ENCODE measurements at places on chromosomes 13 and 19. TPM values are rescaled to one million over a fixed set of nuclear protein-coding genes. Genes with fewer than 3 reads are reported as not detected.
A peak's percentile ranks its signal among the peaks of the same experiment; 100 is the strongest.

DNA sequence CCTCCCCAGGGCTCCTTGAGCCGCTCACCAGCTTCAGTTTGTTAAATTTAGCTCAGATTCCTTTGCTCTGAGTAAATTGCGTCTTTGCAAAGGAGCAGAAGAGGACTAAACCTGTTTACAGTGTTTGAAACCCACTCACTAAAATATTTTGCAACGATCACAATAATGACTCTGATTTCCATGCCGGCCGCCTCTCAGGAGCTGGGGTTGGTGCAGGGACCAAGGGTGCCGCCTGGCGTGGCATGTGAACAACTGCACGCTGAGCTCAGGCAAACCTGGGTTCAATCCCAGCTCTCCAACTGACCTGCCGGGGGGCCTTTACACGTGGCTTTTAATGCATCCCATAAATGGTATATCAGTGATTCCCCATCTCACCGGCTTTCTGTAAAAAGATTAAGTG is 68.7 kb upstream of the CACNA1A start:
- no peak for DNase-seq

GRCh38 chr19:16095071-16095571 is 16.6 kb upstream of the RAB8A start:
- DNase-seq: no peak

- no peak for DNase-seq
Observed at GRCh38 chr13:108031865-108032264, 183.5 kb downstream of the LIG4 start.

DNA sequence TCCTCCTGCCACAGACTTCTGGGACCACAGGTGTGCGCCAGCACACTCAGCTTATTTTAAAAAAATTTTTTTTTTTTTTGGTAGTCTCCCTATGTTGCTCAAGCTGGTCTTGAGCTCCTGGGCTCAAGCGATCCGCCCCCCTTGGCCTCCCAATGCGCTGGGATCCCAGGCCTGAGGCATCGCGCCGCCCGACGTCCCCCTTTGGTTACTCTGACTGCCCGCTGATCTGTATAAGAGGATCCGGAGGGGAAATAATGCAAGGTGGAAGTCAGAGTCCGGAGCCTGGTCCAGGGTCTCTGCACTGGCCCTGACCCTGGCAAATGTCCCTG is 486 bp upstream of the ZNF805 start:
- DNase-seq: no peak

DNA sequence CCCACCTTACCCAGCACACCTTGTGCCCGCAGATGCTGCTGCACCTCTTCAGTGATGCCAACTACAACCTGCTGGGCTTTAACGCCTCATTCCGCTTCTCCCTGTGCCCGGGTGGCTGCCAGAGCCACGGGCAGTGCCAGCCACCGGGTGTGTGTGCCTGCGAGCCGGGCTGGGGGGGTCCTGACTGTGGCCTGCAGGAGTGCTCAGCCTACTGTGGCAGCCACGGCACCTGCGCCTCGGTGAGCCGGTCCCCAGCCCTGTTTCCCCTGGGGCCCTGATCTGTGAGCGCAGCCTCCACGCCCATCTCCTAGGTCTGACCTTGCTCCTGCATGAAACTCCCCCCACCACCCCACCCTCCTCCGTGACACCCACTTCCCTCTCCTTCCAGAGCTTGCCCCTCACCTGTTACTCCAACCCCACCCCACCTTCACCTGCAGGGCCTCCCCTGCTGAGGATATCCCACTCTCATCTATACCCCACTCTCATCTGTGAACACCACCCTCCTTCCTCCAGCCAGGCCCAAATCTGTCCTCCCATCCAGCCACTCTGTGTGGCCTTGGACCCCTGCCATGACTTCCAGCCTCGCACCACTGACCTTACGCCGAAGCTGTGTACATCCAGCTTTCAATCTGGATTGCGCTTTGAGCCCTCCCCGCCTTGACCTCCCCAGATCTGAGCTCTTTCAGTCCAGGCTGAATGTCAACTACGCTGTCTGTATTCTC is 8.7 kb downstream of the MEGF8 start:
- no peak for DNase-seq

- no peak for DNase-seq
Observed at GRCh38 chr19:54383330-54383729, 18.6 kb upstream of the LAIR1 start.

DNA sequence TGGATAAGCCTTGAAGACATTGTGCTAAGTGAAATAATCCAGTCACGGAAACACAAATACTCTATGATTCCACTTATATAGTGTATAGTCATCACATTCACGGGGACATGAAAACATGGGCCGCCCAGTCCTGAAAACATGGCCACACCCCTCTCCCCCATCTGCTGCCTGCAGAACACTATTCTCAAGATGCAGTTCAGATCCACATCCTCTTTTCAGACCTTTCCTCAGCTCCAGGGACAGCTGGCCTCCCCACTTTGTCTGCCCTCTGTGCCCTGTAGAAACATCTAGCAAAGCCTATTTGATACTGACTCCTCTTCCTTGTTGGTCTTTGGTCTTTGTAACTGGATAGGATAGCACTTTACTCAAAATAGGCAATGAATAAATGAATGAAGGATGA is 8.3 kb downstream of the RFX2 start:
- DNase-seq: no peak

GRCh38 chr19:29292153-29292552 is 79.2 kb upstream of the UQCRFS1 start:
- DNase-seq: no peak

- peak; percentile 78 for DNase-seq
Observed at GRCh38 chr19:20167020-20167644, at the start of gene ZNF486. TSS of gene ZNF486 (plus strand) at chr19:20167214. CDS start at chr19:20167331, 117 bp downstream.

- peak; percentile 46 for DNase-seq
Observed at GRCh38 chr19:18456974-18457373, 19.0 kb upstream of the ISYNA1 start.

- no peak for DNase-seq
Observed at GRCh38 chr19:38709671-38710415, 34.4 kb downstream of the CAPN12 start.

GRCh38 chr13:33480561-33480960 is 195.0 kb upstream of the STARD13 start:
- DNase-seq: no peak

Gene MCF2L
- total RNA-seq: 14.9 TPM

Gene FFAR2
- not detected for total RNA-seq

Gene PPP1R37
- total RNA-seq: 11.3 TPM
